ENCODE measurements at places on chromosomes 7 and 10. TPM values are rescaled to one million over a fixed set of nuclear protein-coding genes. Genes with fewer than 3 reads are reported as not detected.

The MYH16 gene
- total RNA-seq: not detected

DNA sequence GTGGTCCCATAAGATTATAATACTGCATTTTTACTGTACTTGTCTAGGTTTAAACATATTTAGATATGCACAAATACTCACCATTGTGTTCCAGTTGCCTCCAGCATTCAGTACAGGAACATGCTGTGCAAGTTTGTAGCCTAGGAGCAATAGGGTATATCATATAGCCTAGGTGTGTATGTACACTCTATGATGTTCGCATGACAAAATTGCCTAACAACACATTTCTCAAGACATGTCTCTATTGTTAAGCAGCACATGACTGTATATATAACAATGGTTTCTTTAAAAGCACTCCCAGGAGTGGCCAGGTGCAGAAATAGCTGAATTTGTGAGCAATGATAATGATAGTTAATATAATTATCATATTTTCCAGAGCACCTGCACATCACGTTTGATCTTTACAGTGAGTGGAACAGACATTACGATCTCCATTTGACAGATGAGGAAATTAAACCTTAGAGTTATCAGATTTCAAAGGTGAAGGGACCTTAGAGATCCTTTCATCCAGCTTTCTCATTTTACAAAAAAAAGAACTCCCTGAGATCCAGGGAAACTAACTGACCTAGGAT, 99.2 kb upstream of the PDCD4 start:
- no peaks in the 10 kb centered on the region for H3K4me1 ChIP-seq
- no peak overlapping the region for H3K4me3 ChIP-seq
- H3K36me3 ChIP-seq: no peaks in the 10 kb centered on the region
- no peaks in the 10 kb centered on the region for H3K27me3 ChIP-seq
- H3K27ac ChIP-seq: no peak overlapping the region

- peaks cover 2% of the 10 kb centered on the region for H3K4me1 ChIP-seq
- H3K27ac ChIP-seq: no peak overlapping the region
- no peak for DNase-seq
- no peaks in the 10 kb centered on the region for H3K36me3 ChIP-seq
- H3K4me3 ChIP-seq: no peak overlapping the region
These were observed 47.0 kb upstream of the AMPH start for GRCh38 chr7:38677981-38678697.

DNA sequence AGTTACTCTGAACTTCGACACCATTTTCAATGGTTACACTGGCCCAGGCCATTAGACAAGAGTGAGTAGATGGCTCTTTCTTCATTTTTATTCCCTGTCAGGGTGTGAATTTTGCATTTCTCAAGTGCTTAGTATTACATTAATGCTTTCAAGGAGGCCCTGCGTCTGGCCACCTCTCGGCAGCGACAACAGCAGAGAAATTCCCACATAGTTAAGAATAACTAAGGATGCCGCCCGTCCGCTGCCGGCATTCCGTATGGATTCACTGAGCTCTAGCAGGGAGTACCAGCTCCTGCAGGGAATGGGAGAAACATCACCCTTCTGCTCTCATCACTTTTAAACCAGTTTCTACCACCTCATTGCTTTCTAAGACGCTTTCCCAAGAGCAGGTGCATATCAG, 153.6 kb downstream of the TCERG1L start:
- peaks cover 9% of the 10 kb centered on the region for H3K4me1 ChIP-seq
- H3K36me3 ChIP-seq: no peaks in the 10 kb centered on the region
- DNase-seq: no peak
- H3K27me3 ChIP-seq: peaks cover 9% of the 10 kb centered on the region
- no peak overlapping the region for H3K27ac ChIP-seq

GRCh38 chr7:128863433-128863989, 855 bp downstream of the ATP6V1F start:
- H3K27me3 ChIP-seq: peaks cover 16% of the 10 kb centered on the region
- no peak overlapping the region for H3K27ac ChIP-seq
- H3K36me3 ChIP-seq: peaks cover 4% of the 10 kb centered on the region
- peak; percentile 54 for DNase-seq
- H3K4me1 ChIP-seq: peaks cover 21% of the 10 kb centered on the region

DNA sequence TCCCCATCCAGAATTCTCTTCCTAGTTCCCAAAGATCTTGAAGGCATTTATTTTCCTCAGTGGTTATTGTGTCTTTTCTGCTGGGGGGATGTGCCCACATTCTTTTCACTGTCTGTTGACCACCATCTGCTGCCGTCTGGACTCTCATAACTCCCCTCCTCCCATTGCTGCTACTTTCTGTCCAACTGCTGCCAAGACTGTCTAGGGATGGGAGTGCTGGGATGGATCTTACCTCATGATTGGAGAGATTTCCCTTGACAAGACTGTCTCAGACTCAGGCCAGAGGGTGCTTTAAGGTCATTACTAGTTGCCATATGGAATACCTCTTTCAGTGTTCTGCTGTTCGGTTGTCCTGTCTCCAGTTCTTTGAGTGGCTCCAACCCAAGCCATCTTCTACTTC, 141.6 kb downstream of the C1GALT1 start:
- H3K4me3 ChIP-seq: no peak overlapping the region
- H3K36me3 ChIP-seq: no peaks in the 10 kb centered on the region
- H3K27ac ChIP-seq: no peak overlapping the region
- no peak for DNase-seq

All from neural crest cell (in vitro differentiated cells).